A172 (cell line): ENCODE measurements at places on chromosomes 4 and X.

DNA sequence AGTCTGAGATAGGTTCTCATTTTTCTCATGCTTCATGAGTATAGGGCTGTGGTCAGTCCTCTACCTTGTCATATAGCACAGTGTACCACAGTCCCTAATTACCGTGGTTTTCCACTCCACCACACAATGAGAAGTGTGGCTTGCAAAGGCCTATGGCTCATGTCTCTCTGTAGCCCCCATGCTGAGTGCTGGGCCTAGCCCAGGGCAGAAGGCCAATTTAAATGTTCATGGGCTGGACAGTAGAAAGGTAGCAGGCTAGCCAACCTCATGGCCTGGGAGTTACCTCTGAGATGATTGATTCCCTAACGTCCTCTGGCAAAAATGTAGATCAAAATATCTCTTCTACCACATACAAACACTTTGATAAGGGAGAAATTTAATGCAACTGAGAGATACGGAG lies 222.5 kb downstream of the AFF2 start:
- DNase-seq: no peak

DNA sequence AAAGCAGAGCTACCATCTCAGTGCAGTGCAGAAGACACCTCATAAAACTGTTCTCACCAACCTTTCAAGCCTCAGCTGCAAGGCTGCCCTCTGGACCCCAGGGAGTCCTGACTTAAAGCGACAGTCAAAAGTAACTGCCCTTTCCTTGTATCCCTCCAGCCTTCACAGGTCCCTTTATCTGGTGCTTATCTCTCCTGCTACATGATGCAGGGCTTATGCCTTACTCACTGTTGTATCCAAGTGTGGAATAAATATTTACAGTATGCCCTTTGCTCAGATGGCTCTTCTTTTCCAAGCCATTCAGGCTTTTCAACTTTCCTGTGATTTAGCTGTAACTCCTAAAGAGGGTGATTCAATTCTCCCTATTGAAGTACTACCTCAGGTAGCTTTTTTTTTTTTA lies 92.6 kb downstream of the KDR start:
- DNase-seq: no peak

DNA sequence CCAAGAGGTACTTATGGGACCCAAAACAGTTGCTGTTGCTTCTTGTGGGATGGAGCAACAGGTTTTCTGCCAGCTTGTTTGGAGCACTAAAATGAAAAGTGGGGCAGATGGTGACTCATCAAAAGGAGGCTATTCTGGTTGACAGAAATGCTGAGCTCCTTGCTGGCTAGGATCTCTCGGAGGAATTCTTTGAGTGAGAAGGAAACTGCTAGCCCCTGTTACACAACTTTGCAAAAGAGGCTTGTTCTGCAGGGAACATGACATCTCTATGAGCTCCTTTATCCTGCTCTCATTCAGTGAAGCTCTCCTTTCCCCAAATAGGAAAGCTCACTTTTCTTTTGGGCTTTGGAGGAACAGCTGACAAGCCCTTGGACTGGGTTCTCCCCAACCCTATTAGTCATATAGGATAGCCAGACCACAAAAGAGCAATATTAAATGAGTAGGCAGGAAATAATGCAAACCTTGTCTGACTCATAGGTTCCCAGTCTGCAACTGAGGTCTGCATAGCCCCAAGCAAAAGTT lies 108.3 kb downstream of the CDS1 start:
- DNase-seq: peak; percentile 93

DNA sequence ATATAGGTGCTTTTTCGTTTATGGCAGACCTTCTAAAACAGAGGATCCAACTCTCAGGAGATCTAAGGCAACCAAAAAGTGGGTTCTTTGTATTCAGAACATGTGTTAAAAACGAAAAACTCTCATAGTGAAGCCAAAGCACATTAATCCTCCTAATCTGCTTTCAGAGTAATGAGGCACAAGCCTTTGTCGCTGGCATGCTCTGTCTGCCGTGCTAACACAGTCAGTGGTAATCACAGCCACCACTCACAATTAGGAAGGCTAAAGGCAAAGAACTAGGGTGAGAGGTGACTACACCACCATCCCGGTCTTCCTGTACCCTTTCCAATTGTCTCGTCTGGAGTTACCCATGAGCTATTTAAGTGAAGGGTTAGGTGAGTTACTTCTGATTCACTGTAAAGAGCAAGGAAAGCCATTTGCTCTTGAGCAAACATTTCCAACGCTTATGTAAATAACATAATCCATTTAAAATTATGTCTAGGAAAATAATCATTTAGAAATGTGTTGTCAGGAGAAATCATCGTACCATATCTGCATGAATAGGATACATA lies 40.7 kb downstream of the NPY2R start:
- no peak for DNase-seq

GRCh38 chr4:52551487-52551886 lies 107.6 kb downstream of the USP46 start:
- no peak for DNase-seq

- no peak for DNase-seq
These were observed 358.4 kb downstream of the PPP3CA start for GRCh38 chr4:100988876-100989275.

DNA sequence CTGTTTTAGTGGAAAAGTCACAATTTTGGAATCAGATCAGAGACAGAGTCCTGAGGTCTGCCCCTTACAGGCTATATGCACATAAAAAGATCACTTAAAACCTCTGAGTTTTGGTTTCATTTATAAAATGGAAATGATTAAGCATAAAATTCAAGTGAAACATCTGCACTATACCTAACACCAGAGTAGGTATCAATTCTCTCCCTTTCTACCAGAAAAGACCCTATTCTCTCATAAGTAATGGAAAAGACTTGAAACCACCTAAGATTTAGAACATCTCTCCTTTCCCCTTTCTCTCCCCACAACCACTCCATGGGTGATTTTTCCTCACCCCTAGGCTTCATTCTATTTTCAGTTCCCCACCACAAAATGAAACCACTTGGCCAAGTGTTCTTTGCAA lies 907 bp downstream of the LHFPL1 start:
- no peak for DNase-seq

DNA sequence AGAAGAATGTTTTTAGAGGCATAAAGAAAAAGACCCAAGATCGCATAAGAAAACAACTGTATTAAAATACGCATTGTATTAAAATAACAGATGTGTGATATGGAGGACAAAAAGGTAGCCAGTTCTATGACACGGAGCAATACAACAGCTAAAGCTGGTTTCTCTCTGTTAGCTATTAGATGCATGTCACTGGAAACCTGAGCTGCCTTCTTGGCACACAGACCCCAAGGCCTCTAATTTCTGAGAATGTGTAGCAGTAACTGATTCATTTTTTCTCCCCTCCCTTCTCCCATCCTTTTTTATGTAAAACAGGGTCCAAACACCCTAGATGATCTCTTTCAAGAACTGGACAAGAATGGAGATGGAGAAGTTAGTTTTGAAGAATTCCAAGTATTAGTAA lies 4.1 kb downstream of the S100G start:
- DNase-seq: no peak

- DNase-seq: no peak
These were observed 34.5 kb upstream of the CDKN2AIP start for GRCh38 chr4:183409934-183410333.

GRCh38 chrX:71997320-71997719 lies 86.7 kb downstream of the NHSL2 start:
- DNase-seq: no peak

- no peak for DNase-seq
These were observed 130.6 kb upstream of the ATP6AP2 start for GRCh38 chrX:40449956-40450706.

GRCh38 chr4:158163941-158164767 lies 8.7 kb downstream of the GASK1B start:
- DNase-seq: no peak

DNA sequence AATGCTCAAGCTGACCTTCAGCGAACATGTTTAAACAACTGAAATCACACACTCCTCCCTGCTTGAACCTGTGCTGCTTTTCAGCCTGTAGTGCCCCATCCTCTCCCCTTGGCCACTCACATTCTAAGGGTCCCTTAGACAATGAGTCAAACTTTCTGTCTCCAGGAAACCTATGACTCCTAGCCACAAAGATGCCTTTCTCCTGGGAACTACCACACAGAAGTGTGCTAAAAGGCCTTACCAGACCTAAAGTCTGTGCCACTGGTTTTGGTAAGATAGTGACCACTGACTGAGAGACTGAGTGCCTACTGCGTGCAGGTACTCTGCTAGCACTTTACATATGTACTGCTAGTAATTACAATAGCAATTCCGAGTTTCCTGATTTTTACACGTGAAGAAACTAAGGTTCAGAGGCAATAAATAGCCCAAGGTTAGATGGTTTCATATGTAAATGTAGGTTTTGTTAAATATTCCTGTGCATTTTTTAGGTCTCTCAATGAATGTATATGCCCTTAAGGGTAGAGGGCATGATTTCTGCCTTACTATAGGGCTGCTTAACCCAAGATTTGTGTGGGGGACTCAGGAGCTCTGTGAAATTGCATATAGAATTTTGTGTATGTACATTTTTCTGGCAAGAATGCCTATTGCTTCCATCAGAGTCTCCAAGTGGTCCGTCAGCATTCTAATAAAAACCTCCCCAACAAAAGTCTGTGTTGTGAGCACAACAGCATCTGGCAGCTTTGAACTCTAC lies 71.1 kb downstream of the NSG1 start:
- peak; percentile 46 for DNase-seq

GRCh38 chrX:2690856-2691542 lies at the start of gene CD99:
CD99 (plus strand) TSS chrX:2691295; CDS start chrX:2691361, 66 bp downstream.
- DNase-seq: peak; percentile 86

GRCh38 chrX:69032601-69033000 lies 132.7 kb downstream of the PJA1 start:
- DNase-seq: peak; percentile 1

DNA sequence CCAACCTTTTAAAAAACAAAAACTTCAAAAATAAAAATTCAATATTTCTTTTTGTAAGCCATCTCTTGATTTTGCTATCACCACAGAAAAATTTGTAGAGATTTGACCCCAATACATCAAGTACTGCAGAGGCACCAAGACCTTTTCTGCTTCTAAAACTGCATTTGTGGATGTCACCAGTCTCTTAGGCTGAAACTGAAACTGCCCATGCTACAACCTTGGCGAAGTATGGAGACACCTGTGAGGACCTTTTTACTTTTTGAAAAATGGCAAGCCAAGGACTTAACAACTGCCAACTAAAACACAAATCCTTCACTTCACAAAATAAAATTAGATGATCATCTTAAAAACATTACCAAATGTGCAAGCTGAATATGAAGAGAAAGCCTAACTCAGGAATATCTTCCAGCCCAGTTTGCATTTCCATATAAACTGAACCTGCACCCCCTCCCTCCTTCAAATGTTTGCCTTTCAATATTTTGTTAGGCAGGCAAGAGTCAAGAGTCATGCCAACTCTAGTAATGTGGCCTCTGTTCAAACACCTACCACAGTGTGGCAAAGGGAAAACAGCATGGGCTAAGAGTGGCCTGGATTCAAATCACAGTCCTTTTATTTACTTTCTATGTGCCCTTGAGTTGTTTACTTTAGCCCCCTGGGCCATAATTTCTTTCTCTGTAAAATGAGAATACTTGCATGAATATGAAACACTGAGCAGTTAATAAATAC lies 389.4 kb downstream of the OPHN1 start:
- no peak for DNase-seq

- no peak for DNase-seq
These were observed 18.2 kb downstream of the RAI2 start for GRCh38 chrX:17842769-17843525.

DNA sequence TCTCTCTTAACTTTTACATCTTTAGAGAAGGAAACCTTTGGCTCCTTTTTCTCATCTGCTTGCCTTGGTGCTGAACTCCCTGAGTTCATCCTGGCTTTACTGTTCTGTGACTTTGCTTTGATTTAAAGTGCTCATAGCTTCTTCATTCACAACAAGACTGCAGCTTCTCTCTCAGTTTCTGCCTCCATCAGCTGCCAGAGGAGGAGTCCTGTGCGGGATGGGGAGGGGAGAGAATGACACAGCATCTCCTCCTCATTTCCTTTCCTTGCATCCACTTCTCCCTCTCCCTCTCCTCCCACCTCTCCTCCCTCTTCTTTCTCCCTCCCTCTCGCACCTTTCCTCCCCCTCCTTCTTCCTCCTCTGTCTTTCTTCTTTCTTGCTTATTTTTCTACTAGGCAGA lies 42.0 kb downstream of the CBLL2 start:
- peak; percentile 84 for DNase-seq

DNA sequence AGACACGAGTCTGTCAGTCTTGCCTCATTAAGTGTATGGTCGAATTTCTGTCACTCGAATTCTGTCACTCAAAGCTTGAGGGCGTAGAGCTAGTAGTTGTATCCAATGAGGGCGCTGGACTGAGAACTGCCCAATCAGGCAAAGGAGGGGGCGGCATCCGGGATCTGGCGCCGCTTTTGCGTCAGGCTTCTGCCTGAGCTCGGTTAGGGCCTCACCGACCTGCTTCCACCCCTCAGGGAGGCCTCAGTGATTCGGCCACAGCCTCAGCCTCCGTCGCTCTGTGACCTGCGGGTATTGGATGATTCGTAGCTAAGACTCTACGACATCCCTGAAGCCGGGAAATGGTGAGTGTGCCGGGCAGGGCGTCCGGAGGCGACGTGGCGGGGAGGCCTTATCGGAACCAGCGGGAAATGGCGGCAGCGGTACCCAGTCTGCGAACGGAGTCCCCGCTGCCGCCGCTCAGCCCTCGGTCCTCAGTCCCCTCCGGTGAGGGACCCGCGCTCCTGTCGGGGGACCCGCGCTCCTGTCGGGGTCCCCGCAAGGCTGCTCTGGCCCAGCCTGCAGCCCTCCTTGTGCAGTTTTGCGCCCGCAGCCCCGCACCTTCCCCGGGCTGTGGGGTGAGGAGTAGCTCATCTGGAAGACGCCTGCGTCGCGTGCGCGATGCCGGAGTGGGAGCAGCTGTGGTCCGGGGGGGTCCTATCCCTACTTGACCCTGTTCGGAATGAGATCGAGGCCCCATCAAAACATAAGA lies 88.3 kb downstream of the ZNF718 start:
- DNase-seq: no peak

- DNase-seq: peak; percentile 66
These were observed 36.9 kb upstream of the FAT1 start for GRCh38 chr4:186760576-186760975.

GRCh38 chr4:106985830-106986229 lies 50.3 kb downstream of the DKK2 start:
- peak; percentile 18 for DNase-seq

DNA sequence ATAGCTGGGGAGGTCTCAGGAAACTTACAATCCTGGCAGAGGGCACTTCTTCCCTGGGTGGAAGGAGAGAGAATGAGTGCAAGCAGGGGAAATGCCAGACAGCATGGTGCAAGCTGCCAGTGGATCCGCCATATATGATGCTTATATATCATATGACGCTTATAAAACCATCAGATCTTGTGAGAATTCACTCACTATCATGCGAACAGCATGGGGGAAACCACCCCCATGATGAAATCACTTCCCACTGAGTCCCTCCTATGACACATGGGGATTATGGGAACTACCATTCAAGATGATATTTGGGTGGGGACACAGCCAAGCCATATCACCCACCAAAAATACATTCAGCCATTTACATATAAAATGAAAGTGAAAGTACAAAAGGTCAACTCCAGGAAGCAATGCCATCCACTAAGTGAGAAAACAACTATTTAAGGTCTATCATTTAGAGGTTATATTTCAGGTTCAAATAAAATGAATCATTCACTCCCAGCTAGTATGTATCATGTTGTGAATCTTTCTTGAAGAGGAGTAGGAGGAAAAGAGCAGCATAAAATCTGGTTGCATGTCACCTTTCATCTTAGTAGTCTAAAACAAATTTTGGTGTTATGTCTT lies 20.3 kb upstream of the DYNLT3 start:
- no peak for DNase-seq
